Astrocyte of the cerebellum (primary cell): ENCODE measurements at places on chromosomes 5 and 9.

- no peak for DNase-seq
Measured at GRCh38 chr5:120926471-120926870, 462.4 kb downstream of the PRR16 start.

GRCh38 chr5:135458921-135459331 lies 6.8 kb upstream of the TIFAB start:
- no peak for DNase-seq

- DNase-seq = no peak
Measured at GRCh38 chr9:7613931-7614330, 185.6 kb downstream of the DMAC1 start.

DNA sequence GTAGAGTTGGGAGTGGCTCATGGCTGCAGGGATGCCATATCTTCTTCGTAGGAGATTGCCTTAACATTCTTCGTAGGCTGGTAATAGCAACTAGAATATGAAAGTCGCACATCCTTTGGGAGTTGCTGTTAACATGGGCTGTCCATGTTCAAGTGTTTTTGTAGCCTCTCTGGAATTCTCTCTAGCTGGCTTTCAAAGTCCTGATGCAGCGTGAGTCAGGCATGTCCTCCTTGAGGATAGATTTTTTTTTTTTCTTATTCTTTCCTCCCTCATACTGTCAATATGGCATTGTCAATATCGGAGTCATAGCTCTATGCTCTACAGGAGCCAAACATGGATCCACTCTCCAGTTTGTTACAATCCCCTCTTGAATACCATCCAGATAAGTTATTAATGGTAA lies 494.8 kb upstream of the WWC1 start:
- DNase-seq = no peak

- DNase-seq = no peak
Measured at GRCh38 chr5:123928401-123928800, 416.4 kb downstream of the CSNK1G3 start.

- DNase-seq = no peak
Measured at GRCh38 chr9:115794921-115795475, 358.6 kb upstream of the PAPPA start.

- no peak for DNase-seq
Measured at GRCh38 chr9:22508790-22509189, 62.2 kb downstream of the DMRTA1 start.

- no peak for DNase-seq
Measured at GRCh38 chr9:106859957-106860720, 2.8 kb upstream of the ZNF462 start.

- DNase-seq = no peak
Measured at GRCh38 chr5:157549954-157550549, 25.5 kb downstream of the ADAM19 start.

GRCh38 chr5:170263906-170264305 lies 31.1 kb downstream of the C5orf58 start:
- no peak for DNase-seq

- no peak for DNase-seq
Measured at GRCh38 chr5:91841423-91841822, 458.3 kb upstream of the ARRDC3 start.

DNA sequence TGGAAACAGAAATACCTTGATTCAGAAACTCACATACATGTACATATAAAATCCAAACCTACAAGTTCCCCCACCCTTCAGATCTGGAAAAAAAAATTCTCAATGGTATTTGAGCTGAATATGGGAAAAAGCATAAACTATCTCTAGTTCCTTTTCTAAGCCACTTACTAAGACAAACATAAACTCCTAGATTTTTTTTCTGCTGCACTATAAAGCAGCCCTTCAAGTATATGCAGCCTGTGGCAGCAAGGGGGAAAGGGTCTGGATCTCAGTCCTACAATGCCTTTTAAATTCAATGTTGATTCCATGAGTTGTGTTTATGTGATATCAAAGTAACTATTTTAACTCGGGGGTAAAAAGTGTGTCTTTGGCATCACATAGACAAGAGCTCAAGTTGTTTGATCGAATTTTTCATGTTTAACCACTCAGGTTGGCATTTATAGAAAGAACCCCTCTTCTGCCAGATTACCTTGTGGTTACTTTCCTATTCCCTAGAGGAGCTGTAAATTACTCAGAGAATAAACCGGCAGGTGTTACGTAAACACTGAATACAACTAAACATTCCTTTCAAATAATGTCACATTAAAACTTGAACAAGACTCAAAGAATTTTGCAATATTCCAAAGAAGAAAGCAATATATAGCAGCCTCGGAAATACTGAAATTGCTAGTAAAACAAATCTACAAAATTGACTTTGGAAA lies 91.8 kb upstream of the FER start:
- peak; percentile 59 for DNase-seq

GRCh38 chr9:127991757-127992274 lies 11.0 kb upstream of the EEIG1 start:
- DNase-seq = no peak

GRCh38 chr5:75623846-75624245 lies 12.6 kb downstream of the ANKDD1B start:
- no peak for DNase-seq

DNA sequence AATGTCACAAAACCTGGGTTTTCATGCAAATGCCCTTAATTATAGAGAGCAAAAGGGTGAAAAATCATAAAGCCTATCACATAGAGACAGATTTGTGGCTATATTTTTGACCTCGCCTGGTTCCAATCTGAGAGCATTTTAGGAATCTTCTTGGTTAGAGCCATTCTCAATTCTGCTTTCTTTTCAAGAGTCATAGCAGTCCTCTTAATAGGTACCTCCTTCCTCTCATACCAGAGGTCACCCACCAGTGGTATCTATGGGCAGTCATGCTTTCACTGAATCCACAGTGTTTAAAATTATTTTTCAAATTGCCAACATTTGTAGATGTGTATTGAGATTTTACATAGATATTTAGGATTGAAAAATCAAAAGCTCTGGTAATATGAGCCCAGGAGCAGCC lies 215.5 kb downstream of the DAB2IP start:
- DNase-seq = no peak

DNA sequence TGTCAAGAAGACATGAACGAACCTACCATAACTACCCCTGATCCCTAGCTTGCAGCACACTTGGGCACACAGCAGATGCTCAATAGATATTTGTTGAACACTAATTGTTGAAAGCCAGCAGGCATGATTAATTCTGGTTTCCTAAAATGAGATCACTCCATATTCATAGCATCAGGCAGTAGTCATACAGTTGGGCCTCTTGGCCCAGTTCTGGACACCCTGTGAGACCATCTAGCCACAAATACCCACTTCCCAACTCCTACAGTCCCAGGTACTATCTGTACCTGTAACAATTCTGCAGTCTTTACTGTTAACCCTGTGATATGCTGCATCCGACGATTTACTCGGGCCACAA lies 24.2 kb downstream of the P4HA2 start:
- no peak for DNase-seq

DNA sequence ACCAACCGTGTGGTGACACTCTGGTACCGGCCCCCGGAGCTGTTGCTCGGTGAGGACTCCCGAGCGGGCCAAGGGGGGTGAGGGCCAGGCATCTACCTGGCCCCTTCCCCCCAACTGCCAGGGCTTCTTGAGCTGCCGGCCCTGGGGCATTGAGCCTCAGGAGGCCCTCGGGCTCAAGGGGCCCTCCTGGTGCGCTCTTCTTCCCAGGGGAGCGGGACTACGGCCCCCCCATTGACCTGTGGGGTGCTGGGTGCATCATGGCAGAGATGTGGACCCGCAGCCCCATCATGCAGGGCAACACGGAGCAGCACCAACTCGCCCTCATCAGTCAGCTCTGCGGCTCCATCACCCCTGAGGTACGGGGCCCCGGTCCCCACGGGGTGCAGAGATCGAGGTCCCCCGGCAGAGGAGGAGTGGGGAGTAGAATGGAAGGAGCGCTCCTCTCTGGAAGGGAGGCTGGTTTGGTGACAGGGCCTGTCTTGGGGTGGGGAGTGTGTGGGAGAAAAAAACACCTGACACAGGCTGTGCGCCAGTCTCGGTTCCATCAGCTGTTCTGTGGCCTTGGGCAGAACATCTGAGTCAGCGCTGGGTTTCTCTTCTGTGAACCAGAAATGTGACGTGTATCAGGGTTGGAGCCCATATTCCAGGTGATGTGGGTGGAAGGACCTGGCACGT lies 2.6 kb downstream of the CDK9 start:
- no peak for DNase-seq

GRCh38 chr5:151284392-151284967 lies 19.1 kb downstream of the SLC36A3 start:
- DNase-seq = no peak

DNA sequence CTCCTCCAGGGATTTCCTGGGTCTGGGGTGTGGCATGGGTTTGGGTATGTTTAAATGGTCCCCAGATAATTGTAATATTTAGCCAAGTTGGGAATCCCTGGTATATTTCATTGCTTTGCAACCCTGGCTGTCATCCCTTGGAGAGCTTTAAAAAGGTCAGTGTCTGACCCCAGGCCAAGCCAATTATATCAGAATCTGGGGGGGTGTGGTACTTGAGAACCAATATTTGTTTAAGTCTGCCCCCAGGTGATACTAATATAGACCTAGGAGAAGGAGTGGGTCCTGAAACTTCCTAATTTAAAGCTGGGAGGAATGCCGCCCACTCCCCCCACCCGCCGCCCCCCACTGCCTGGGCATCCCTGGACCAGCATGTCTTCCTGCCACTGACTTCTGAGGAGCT lies 38.2 kb upstream of the SLC2A8 start:
- no peak for DNase-seq

DNA sequence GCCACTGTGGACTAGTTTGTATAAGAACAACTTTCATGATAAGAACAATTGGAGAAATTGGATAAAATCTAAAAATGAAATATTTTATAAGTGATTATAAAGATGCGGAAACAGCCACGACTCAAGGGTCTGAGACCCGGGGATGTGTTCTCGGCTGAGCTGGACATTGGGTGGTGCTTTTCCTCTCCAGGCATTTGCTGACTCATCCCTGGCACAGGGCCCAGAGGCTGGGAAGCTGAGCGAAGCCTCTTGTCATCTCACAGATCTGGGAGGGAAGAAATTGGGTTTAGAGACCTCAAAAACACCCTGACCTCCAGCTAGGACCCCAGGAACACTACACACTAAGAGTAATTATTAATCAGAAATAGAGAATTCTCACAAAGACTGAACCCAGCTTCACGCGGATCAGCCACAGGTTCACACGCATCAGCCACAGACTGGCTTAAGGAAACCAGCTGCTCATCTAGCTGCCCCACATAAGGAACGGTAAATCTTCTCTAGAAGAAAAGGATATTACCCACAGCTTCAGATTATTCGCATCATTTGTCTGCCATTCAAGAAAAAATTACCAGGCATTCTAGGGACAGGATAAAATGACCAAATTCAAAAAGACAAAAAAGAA lies 2.8 kb upstream of the OR2V1 start:
- DNase-seq = no peak

GRCh38 chr9:134620751-134621557 lies 20.6 kb upstream of the COL5A1 start:
- no peak for DNase-seq

DNA sequence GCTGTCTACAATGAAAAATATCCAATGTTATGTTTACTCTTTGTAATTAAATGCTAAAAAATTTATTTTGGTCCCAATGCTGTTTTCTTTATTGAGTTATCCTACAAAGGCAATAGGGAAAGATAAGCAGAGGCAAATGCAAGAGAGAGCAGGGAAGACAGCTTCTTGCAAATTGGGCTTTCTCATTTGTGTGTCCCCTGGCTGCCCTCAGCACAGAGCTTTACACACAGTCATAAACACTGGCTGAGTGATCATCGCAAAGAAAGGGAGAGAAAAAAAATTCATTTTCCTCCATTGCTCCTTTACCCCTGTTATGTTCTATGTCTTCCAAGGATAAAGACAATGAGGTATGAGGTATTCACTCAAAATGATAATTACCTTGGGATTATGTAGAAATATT lies 2.3 kb upstream of the TSSK1B start:
- DNase-seq = no peak
